ENCODE measurements at places on chromosomes 1 and 21.

DNA sequence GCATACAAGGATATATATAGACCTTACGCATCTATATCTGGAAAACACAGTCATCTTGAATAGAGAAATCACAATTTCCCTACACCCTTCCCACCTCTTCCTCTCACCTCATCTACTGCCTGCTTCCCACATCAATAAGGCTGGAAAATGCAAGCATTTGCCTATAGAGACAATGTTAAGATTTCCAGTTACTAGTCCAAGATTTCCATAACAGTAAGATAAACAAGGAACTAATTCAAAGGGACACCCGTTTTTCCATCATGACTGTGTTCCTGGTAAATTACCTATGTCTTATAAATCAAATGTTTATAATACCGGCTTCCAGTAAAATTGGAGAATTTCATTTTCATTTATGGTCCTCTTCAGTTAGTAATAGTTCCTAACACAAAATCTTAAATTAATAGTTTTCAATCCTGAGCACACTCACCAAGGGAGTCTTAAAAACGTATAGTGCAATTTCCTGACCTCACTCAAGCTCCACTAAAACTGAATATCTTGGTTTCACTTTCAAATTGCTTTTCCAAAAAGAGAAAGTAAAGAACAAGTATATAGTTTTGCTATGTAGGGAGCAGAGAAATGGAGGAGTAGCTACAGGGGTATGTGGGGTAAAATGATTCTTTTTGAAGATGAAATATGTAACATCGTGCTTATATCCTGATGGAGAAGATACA is 398.7 kb downstream of the PLPP3 start:
- H3K4me3 ChIP-seq = peak overlapping the region; percentile 64
- 0 out of 2 replicates have a peak, but pooled peaks cover 9% of the 10 kb centered on the region for H3K4me1 ChIP-seq
- no peak overlapping the region for H3K27ac ChIP-seq
- H3K27me3 ChIP-seq = no peaks in the 10 kb centered on the region
- peak; percentile 36 for DNase-seq
- no peaks in the 10 kb centered on the region for H3K36me3 ChIP-seq

GRCh38 chr1:2539312-2539907 is 9.3 kb upstream of the HES5 start:
- H3K27me3 ChIP-seq = no peaks in the 10 kb centered on the region
- no peaks in the 10 kb centered on the region for H3K36me3 ChIP-seq
- H3K4me1 ChIP-seq = peaks cover 8% of the 10 kb centered on the region
- H3K27ac ChIP-seq = no peak overlapping the region
- H3K4me3 ChIP-seq = no peak overlapping the region

DNA sequence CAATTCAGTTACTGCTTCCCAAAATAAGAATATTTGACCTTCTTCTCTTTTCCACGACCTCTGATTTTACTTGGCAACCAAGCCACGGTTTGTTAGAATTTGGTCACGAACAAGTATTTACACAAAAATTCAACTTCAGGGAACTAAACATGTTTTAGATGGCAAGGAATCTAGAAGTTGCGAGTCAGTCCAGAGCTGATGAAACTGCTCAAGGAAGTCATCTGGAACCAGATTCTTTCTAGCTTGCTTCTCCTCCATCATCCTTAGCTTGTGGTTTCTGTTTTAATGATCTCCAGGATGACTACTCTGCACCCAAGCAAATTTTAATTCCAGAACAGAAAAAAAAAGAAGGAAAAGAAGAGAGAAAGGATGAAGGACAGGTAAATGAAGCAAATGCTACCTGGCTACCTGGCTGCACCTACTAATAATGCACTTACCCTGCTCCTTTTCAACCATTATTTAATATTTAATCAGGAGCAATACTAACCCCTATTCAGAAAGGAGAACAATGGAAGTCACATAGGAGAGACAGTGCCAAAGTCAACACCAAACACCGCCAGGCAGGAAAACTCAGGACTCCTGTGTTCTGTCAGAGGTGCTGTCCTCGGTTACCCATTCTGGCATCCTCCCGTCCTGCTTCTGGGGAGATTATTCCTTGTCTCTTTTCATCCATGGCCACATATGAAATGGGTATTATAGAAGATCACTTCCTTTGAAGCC is 54.2 kb upstream of the RGS7 start:
- peaks cover 11% of the 10 kb centered on the region for H3K27me3 ChIP-seq
- no peaks in the 10 kb centered on the region for H3K36me3 ChIP-seq
- H3K27ac ChIP-seq = no peak overlapping the region

DNA sequence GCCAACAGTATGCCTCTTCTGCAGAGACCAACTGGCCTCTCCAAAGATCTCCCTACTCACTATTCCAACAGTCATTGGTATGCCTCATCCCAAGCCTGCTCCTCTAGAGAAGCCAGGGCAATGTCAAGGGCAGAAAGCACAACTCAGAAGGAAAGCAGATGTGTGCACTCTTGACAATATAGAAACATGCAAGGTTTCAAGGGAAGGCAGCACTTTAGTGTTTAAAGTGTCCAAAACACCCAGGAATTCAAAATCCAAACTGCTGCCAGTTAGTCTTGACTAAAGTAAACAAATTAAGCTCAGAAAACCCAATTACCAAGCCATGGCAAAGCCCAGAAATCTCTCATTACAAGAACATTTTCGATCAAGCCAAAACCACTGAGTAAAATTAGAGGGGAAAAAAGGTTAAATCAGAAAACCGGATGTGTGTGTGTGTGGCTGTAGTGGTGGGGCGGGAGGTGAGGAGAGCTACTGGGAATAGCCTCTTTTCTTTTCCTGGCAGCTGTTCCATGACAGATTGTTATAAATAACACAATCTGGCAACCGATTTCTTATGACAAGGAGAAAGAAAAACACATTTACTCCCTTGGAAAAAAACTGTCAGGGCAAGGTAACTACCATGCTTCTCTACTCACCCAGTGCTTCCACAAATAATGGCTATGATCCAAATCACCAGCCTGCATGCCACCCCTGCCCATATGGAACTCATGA is 39.2 kb downstream of the EIF2B3 start:
- H3K36me3 ChIP-seq = no peaks in the 10 kb centered on the region
- H3K4me3 ChIP-seq = peak overlapping the region; percentile 27
- H3K27ac ChIP-seq = peak overlapping the region; percentile 54
- peak; percentile 63 for DNase-seq

GRCh38 chr21:43758111-43758641 is 17.9 kb downstream of the CSTB start:
- H3K4me1 ChIP-seq = no peaks in the 10 kb centered on the region
- H3K4me3 ChIP-seq = no peak overlapping the region
- DNase-seq = no peak
- H3K27ac ChIP-seq = no peak overlapping the region
- no peaks in the 10 kb centered on the region for H3K27me3 ChIP-seq
- peaks cover 15% of the 10 kb centered on the region for H3K36me3 ChIP-seq

- H3K4me1 ChIP-seq = no peaks in the 10 kb centered on the region
- H3K4me3 ChIP-seq = no peak overlapping the region
- no peak for DNase-seq
- H3K27ac ChIP-seq = no peak overlapping the region
- H3K27me3 ChIP-seq = peaks cover 51% of the 10 kb centered on the region
- H3K36me3 ChIP-seq = no peaks in the 10 kb centered on the region
Measured at GRCh38 chr1:159168043-159168442, 3.4 kb upstream of the CADM3 start.

DNA sequence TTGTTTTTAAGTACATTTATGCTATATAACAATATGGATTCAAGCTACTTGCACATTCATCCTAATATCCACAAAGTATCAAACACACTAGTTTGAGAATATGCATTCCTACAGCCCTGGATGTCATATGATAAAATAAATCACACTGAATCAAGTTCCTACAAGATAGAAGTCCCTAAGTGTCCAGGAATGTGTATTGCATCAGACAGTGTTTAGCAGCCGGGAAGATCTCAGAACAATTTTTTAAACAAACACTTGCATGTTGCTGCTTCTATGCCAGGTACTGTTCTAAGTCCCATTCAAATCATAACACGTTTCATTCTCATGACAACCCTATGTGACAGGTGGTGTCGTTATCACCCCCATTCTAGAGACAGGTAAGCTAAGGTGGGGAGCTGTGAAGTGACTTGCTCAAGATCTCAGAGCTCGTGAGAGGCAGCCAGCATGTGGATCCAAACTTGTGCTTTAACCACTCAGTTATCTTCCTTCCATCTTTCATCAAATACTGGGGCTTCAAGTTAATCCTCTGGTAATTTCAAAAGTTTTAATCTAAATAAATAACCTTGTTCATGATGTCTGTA is 68.3 kb upstream of the KIF26B start:
- H3K27ac ChIP-seq = peak overlapping the region; percentile 93
- H3K4me3 ChIP-seq = peak overlapping the region; percentile 36
- peaks cover 36% of the 10 kb centered on the region for H3K4me1 ChIP-seq

- H3K27me3 ChIP-seq = no peaks in the 10 kb centered on the region
- no peak overlapping the region for H3K4me3 ChIP-seq
- H3K36me3 ChIP-seq = no peaks in the 10 kb centered on the region
- DNase-seq = no peak
- no peak overlapping the region for H3K27ac ChIP-seq
- H3K4me1 ChIP-seq = peaks cover 16% of the 10 kb centered on the region
Measured at GRCh38 chr1:117138561-117138960, 17.0 kb upstream of the TRIM45 start.

DNA sequence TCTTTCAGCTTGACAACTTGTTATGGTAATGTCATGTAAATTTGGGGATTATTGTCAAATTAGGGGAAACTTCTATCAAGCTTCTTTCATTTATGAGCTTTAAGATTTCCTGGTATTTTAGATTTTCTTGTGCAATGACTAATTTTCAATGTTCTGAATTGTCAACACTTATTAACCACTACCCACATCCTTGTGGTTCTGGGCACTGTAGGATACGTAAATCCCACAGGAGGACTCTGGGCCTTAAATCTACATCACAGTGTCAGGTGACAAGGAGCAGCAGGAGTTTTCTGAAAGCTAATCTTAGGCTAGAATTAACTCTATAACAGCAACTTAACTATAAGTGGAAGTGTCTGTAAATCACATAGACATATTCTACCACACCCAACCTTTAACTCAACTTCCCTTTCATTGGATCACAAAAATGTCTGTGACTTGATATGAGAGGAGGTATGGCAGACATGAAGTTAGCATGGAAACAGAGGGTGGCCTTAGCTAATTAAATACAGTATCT is 397.7 kb downstream of the HLX start:
- 0 out of 2 replicates have a peak, but pooled peaks cover 4% of the 10 kb centered on the region for H3K4me1 ChIP-seq
- H3K27ac ChIP-seq = no peak overlapping the region
- no peaks in the 10 kb centered on the region for H3K36me3 ChIP-seq

DNA sequence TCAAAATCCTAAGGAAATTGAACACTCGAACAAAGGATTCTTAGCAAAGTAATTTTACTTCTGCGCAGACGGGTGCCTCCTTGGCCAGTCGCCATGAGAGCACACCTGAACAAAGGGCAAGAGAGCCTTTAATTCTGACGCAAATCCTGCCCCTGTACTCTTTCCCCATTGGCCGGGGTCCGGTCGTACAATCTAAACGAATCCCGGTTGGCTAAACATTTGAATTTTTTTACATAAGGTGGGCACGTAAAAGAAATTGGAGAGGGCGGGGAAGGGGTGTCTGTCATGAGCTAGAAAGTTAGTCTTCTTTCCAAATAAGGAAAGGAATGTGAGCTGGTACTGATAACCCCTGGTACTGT is 8.2 kb upstream of the IL22RA1 start:
- peaks cover 9% of the 10 kb centered on the region for H3K4me1 ChIP-seq
- no peak overlapping the region for H3K27ac ChIP-seq
- H3K36me3 ChIP-seq = no peaks in the 10 kb centered on the region
- H3K27me3 ChIP-seq = peaks cover 18% of the 10 kb centered on the region

DNA sequence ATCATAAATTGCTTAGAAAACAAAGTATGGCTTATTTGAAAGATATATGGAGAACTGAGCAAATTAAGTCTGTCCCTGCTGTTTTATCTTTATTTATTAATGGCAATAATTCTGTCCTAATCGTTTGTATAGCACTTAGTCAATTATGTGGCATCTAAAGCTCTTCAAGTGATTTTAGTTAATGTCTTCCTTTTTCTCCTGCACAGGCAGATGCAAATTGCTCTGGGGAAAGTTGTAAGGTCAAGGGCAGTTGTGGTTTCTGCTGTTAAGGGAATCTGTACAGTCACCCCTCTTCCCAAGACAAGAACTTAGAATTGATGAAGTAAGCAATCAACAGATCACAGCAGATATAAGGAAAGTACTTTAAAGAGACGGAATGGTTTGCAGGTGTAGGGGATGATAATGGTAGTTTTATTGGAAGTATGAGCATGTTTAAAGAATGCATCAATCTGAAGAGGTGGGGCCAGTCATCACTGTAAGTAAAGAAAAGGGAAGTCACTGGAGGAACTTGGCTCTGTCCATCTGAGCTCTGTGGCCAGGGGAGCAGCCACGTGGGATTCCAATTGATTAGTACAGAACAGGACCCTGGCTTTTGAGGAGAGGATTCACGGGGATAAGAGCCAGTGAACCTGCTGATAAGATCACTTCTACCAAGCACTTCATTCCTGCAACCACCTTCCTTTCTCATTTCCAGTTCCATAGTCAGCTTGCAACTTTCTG is 116.0 kb upstream of the KCNJ6 start:
- H3K27me3 ChIP-seq = peaks cover 25% of the 10 kb centered on the region
- H3K4me1 ChIP-seq = peaks cover 7% of the 10 kb centered on the region
- no peak overlapping the region for H3K4me3 ChIP-seq
- no peak overlapping the region for H3K27ac ChIP-seq
- no peaks in the 10 kb centered on the region for H3K36me3 ChIP-seq

- peaks cover 22% of the 10 kb centered on the region for H3K4me1 ChIP-seq
- H3K4me3 ChIP-seq = peak overlapping the region; percentile 88
- H3K27me3 ChIP-seq = no peaks in the 10 kb centered on the region
- peak; percentile 84 for DNase-seq
- peak overlapping the region; percentile 85 for H3K27ac ChIP-seq
Measured at GRCh38 chr1:150876119-150876454, 312 bp downstream of the ARNT start.

- no peaks in the 10 kb centered on the region for H3K27me3 ChIP-seq
- H3K36me3 ChIP-seq = peaks cover under 1% of the 10 kb centered on the region
- no peak for DNase-seq
- H3K4me1 ChIP-seq = no peaks in the 10 kb centered on the region
- H3K4me3 ChIP-seq = no peak overlapping the region
Measured at GRCh38 chr1:25484096-25484495, 53.4 kb downstream of the MACO1 start.

- no peak for DNase-seq
- peaks cover 39% of the 10 kb centered on the region for H3K4me1 ChIP-seq
- H3K27ac ChIP-seq = no peak overlapping the region
Measured at GRCh38 chr21:31910074-31910470, 37.3 kb downstream of the HUNK start.

- H3K27ac ChIP-seq = no peak overlapping the region
- H3K4me1 ChIP-seq = peaks cover 19% of the 10 kb centered on the region
- DNase-seq = no peak
Measured at GRCh38 chr1:226679262-226679661, 59.8 kb downstream of the ITPKB start.

DNA sequence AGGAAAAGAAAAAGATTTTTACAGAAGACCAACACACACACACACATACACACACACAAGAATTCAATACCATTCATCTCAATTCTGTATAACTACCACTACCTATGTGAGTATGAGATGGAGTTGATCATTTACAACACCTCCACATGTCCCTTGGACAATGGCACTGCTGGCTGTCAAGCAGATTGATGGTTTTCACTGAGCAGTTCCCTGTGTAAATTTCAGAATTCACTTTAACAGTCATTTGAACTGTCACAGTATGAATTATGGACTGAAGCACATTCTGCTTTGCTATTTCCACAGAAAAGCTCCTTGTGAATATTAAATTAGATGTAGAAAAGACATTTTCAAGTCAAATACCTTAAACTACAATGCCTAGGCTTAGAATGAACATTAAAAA is 14.3 kb downstream of the KCNT2 start:
- no peak overlapping the region for H3K4me3 ChIP-seq
- H3K27ac ChIP-seq = no peak overlapping the region
- no peaks in the 10 kb centered on the region for H3K36me3 ChIP-seq
- no peaks in the 10 kb centered on the region for H3K27me3 ChIP-seq
- no peak for DNase-seq
